GM03348 (cell line): ENCODE measurements at places on chromosomes 5 and 9.

- peak; percentile 56 for DNase-seq
Observed at GRCh38 chr5:167916706-167917105, 374.7 kb upstream of the WWC1 start.

GRCh38 chr9:126582427-126582826 is 31.3 kb upstream of the LMX1B start:
- no peak for DNase-seq

DNA sequence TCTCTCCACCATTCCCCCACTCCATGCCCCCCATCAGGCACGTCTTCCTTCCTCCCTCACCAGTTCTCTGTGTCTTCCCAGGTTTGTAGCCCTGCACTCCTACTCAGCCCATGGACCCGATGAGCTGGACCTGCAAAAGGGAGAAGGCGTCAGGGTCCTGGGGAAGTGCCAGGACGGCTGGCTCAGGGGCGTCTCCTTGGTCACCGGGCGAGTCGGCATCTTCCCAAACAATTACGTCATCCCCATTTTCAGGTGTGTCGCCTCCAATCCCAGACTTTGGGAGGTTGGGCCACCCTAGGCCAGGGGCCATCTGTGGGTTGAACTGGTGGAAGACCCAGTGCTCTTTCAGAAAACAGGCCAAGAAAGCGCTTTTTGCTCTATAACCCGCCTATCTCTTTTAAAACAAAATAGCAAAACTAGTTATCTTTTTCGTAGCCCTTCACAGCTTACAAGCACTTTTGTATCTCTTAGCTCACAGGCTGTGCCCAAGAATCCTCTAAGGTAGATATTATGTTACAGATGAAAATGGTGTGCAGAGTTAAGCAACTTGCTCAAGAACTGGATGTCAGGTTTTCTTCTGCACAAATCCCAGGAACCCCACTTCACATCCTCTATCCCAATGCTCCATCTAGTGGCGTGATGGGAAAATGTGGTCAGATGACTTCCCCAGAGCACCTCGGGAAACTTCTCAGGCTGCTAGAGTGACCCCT is 56.2 kb downstream of the PLAC8L1 start:
- peak; percentile 88 for DNase-seq

DNA sequence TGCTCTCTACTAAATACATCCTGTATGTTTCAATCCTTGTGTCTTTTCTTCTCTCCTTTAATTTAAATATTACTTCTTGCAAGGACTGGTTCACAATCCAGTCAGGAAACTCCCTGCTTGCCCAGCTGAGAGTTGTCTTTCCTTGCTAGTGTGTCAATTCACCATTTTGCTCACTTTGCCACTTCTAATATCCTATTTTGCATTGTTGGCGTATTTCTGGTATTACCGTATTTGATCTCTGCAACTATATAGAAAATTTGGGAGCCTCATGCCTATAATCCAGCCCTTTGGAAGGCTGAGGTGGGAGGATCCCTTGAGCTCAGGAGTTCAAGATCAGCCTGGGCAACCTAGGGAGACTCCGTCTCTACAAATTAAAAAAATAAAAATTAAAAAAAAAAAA is 90.5 kb upstream of the TTC23L start:
- no peak for DNase-seq

- DNase-seq: no peak
Observed at GRCh38 chr5:109249126-109249525, 160.6 kb downstream of the PJA2 start.

GRCh38 chr9:114826431-114826830 is 20.6 kb upstream of the TNFSF15 start:
- no peak for DNase-seq

- no peak for DNase-seq
Observed at GRCh38 chr5:153425914-153426313, 64.6 kb upstream of the GRIA1 start.

- peak; percentile 76 for DNase-seq
Observed at GRCh38 chr9:91419222-91420191, 4.1 kb downstream of the NFIL3 start.

DNA sequence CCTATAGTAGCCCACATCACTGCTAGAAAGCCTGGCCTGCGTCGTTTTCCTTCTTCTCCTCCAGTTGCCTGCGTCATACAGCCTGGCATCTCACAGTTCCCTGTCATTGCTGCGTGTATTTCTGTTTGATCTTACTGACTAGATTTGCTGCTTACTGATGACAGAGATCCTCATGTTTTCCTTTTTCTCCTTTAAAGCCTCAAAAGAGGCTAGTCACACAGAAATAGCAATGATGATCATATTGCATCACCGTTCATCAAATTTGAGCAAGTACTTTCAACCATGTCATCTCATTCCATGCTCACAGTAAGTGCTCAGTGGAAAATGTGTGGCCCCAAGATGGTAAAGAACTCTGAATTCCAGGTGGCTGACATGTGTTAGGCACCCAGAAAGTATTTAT is 76.8 kb downstream of the MVB12B start:
- no peak for DNase-seq

DNA sequence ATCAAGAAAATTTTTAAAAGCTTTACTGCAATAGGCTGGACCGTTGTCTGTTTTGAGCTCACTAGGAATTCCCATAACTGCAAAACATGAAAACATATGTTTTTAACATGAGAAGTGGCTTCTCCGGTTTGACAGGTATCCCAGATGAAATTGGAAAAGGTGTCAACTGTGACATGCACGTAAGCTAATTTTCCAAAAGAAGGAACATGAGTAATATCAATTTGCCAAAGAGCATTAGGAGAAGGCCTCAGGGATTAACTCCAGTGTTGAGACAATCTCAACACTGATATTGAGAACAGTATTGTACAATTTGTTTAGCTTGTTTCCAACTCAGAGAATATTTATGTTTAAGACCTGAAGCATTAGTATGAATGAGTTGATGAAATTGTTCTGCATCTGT is 215.5 kb upstream of the KCNN2 start:
- DNase-seq: no peak

- DNase-seq: peak; percentile 62
Observed at GRCh38 chr9:113152699-113153098, 1.9 kb downstream of the SLC31A2 start.

DNA sequence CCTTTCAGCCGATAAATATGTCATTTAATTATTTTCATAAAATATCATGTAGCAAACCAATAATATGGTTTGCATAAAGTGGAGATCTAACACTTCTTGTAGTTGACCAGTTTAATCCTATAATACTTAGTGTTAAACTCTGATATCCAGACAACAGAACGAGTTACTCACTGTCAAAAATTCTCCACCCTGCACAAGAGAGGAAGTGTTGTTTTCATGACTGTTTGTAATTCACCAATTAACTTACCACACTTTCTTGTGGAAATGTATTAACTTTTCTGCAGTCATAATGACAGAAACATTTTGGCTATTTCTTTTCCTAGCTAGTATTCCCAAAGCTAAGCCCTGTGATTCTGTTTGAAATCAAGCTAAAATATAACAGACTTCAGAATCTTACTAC is 555.3 kb upstream of the FTMT start:
- DNase-seq: no peak

- DNase-seq: no peak
Observed at GRCh38 chr5:103353581-103353980, 95.0 kb downstream of the MACIR start.

DNA sequence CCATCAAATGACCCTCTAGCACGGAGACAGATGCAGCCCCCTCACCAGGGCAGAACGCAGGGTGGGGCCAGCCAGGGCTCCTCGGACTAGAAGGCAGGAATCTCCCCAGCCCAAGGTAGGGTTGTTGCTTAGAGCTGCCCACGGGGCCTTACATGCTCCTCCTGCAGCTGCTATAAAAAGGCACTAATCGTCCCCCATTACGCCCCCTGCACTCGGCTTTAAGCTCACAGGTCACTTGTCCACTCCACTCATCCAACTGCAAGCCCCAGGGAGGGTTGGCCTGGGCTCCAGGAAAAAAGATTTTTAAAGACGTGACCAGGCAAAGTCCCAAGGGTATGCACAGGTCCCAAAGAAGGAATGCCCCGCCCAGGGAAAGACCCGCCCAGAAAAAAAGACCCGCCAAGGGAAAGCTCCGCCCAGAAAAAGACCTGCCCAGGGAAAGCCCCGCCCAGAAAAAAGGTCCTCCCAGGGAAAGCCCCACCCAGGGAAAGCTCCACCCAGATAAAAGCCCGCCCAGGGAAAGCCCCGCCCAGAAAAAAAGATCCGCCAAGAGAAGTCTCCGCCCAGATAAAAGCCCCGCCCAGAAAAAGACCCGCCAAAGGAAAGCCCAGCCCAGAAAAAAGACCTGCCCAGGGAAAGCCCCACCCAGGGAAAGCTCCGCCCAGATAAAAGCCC is 11.1 kb downstream of the GRIN1 start:
- DNase-seq: no peak

DNA sequence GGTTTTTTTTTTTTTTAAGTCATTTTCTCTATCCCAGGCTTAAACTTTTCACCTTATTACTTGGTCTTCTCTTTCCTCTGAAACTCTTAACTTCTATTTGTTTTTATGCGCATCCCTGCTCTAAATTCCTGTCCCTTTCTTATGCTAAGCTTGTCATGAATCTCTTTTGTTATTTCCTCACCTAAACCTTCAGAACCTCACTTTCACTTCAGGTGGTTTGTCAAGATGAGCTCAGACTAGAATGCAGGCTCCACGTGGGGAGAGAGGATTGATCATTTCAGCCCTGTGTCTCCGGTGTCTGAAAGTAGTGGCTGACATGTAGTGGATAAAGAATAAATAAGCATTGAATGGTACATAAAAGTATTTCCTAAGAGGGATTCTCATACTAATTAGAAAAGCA is 63.6 kb downstream of the ANXA1 start:
- DNase-seq: no peak

DNA sequence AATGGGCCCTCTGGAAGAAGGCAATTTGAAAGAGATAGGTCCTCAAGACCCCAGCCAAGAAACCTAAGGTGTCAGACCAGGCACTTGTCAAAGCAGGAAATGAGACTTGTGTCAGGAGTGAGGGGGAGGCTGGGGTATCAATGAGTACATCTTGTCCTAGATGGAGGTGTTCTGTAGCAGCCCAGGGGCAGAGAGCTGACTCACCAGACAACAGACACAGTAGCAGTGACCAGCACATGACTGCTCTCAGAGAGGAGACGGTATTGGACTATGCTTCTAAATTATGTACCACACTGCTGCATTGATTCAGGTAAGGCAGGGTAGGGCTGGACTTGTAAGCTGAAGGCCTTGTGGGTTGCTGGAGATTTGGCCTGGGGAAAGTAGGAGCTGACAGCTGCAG is 551.2 kb upstream of the KLF4 start:
- DNase-seq: peak; percentile 24

- DNase-seq: no peak
Observed at GRCh38 chr5:57299986-57300385, 126.1 kb downstream of the GPBP1 start.

DNA sequence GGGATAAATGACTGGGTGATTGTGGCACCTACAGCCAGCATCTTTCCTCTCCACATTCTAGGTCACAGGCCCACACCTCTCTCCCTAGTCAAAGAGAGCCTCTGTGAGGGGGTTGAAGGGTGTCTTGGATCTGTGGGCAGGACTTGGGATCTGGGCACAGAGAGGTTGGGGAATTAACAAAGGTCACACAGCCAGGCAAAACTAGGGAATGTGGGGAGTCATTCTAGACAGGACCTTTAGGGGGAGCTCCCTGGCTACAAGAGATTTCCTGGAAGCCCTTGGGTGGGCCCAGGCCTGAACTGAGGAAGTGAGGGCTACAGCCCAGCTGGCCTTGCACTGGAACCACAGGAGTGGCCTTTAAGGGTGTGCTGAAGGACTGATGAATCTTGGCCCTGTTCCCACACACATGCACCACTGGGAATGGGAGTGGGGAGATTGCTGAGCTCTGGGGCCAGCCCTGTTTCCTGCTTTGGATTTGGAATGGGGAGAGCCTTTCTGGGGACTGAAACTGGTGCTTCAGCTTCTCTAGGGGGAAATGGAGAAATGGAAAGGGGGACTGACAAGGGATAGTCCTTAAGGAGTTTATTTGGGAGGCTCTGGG is 12.4 kb upstream of the CXXC5 start:
- peak; percentile 91 for DNase-seq

DNA sequence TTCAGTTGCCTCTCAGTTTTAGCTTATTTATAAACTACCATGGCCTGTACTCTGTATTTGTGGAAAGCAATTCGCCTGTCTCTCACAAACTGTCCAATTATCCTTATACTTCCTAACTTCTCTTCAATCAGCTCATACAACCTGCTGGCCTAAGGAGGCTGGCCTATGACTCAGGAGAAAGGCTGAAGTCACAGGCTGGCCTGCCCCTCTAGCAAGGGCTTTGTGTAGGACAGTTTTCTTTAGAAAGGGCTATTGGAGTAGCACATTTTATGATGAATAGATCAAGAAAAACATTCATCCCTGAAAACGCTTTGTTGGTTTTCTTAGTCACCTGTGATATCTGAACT is 988.7 kb upstream of the ARRDC3 start:
- no peak for DNase-seq

DNA sequence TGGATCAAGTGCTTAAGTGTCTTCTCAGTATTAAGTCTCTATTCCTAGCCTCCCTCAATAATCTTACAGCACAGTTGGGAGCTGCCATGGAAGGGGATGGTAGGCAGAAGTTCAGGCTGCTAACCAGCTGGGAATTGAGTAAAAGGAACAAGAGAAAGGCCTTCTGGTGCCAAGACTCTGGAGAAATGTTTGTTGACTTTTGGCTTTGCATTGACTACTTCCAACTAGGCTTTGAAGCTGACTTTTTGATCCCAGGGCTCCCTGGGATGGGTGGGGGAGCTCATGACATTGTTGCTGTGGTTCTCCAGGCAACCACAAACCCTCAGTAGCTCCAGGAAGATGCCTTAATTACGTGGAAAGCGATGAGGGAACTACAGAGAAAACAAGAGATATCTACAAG is 85.2 kb upstream of the HTR4 start:
- DNase-seq: no peak

GRCh38 chr9:133461975-133462374 is 2.2 kb downstream of the CACFD1 start:
- DNase-seq: no peak
